Cardiac septum (tissue), 1 donor: ENCODE measurements at places on chromosomes 5 and 9. TPM values are rescaled to one million over a fixed set of nuclear protein-coding genes. Genes with fewer than 3 reads are reported as not detected.

DNA sequence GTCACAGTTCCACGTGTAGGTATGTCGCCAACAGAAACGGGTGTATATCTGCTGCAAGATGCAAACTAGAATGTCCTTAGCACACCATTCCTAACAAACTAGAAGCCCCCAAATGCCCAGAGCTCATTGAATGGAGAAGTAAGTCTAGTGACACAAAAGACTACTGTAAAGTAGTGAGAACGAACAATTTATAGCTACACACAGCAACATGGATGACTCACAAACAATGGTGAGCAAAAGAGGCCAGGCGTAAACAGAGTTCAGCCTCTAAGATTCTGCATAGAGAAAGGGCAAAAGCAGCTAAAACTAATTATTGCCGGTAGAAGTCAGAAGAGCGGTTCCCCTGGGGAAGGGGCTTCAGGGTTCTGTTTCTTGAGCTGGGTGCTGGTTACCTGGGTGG is 74.7 kb downstream of the AMBP start:
- DNase-seq: no peak

GRCh38 chr9:122939601-122940000 is 1.2 kb upstream of the RABGAP1 start:
- no peak for DNase-seq

DNA sequence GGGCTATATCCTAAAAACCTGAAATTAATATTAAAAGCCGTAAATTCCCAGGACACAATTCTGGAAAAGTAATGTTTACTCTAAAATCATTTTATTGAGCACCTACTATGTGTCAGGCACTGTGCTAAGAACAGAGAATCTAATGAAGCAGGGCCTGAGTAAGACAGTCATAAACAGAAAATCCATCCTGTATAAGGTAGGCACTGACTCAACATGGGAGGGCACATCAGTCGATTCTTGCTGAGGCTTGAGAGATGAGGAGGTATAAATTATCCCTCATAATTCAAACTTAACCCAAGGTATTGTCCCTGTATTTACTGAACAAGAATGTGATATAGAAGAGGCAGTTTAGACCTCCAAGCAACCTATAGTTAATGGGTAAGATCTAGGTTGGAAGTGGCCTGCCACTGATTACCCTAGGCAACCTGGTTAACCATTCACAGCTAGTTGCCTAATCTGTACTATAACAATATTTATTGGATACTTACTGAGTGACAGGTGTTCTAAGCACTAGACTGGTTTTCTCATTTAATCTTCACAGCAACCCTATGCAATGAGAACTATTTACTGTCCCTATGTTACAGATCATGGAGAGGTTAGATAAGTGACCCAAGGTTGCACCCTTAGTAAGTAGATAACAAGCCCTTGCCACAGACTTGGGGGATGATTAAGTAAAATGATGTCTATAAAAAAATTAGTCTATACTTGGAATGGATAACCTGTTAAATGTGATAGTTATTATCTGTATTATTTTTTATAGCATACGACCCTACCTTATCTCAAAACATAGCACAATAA is 317.7 kb downstream of the PDE4D start:
- DNase-seq: no peak

DNA sequence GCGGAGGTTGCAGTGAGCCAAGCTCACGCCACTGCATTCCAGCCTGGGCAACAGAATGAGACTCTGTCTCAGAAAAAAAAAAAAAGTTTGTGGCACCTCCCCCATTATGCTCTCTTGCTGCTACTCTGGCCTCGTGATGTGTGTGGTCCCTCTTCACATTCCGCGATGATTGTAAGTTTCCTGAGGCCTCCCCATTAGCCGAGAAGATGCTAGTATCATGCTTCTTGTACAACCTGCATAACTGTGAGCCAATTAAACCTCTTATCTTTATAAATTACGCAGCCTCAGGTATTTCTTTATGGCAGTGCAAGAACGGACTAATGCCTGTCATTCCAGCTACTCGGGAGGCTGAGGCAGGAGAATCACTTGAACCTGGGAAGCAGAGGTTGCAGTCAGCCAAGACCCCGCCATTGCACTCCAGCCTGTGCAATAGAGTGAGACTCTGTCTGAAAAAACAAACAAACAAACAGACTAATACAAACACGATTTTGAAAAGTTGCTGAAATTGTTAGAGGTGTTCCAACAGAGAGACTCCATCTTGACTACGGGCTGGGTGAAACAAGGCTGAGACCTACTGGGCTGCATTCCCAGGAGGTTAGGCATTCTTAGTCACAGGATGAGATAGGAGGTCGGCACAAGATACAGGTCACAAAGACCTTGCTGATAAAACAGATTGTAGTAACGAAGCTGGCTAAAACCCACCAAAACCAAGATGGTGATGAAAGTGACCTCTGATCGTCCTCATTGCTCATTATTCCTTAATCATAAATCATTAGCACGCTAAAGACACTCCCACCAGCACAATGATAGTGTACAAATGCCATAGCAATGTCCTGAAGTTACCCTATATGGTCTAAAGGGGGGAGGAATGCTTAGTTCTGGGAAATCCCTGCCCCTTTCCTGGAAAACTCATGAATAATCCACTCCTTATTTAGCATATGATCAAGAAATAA is 8.3 kb upstream of the AFF4 start:
- DNase-seq: no peak

GRCh38 chr9:89677702-89678395 is 73.0 kb downstream of the GADD45G start:
- no peak for DNase-seq

DNA sequence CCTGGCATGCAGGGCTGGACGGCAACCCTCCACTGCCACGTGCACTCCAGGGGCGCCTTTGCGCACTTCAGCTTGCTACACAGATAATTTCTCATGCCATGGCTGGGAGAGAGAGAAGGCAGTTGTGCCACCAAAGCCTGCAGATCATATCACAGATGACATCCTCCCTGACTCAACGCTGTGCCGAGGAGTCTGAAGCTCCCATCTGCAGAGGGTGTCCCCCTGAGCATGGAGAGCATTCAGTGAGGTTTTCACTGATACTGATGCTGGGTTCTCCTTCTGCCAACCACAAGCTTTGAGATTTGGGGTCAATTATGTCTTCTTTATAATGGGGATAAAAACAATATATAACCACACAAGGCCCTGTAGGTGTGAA is 607.4 kb upstream of the ADAMTS16 start:
- DNase-seq: no peak

DNA sequence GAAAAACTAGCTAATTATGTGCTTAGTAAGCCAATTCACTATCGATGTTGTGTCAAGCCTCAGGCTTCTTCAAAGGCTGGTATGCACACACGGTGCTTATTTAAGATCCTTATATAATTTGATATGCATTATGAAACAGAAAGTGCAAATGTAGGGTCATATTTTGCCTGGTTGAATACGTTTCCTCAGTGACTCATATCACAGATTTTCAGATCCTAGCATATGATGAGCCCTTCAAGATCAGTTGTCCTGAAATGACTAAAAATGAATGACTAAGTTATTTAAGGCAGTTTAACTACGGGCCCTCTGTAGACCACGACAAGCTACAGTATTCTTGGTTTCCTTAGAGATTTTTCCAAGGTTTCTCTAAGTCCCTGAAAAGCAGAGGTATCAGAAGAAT is 778.3 kb downstream of the PRELID2 start:
- no peak for DNase-seq

DNA sequence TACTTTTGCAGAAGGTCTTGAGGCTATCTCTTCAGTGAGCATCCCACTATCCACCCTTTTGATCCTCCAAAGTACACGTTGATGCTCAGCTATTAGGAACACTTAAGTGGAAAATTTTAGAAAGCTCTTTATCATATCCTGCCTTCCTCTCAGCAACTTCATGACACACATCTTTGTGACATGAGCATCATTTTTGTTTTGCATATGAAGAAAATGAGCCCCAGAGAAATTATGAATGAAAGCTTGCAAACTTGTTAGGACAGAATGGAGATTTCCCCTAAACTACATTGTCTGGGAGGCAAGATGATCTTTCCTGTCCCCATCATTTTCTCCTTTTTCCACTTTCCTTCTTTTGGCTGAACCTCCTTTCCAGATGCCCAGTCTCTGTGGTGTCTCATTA is 239.4 kb upstream of the PIK3R1 start:
- no peak for DNase-seq

- DNase-seq: no peak
Observed at GRCh38 chr5:176184608-176185132, 53.6 kb upstream of the SIMC1 start.

DNA sequence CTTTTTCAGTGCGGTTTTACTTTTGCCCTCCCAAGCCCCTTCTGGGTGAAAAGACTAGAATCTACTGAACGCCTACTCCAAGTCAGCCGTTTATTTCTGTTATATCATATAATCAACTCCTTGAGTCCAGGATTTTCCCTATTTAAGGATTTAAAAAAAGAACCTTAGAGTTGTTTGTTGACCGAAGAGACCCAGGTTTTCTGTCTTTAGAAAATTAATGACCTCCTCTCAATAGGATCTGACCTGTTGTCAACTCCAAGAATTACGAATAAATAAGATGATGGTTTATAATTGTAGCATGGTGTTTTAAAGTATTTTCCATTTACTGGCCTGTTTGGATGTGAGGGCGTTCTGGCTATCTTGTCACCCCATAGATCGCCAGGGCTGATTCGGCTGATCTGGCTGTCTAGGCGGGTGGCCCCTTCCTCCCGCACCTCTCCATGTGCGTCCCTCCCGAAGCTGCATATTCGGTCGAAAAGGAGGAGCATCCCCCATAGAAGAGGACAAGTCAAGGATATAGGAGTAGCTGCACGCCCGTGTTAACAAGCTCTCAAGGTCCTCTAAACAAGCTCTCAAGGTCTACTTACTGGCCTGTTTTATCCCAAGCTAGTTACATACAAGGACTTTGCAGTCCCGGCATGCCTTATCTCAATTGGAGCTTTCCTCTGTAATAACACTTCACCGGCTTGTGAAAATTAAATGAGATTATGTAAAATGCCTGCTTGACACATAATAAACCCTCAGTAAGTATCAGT is 1.1 kb upstream of the UBAP2 start:
- DNase-seq: no peak

DNA sequence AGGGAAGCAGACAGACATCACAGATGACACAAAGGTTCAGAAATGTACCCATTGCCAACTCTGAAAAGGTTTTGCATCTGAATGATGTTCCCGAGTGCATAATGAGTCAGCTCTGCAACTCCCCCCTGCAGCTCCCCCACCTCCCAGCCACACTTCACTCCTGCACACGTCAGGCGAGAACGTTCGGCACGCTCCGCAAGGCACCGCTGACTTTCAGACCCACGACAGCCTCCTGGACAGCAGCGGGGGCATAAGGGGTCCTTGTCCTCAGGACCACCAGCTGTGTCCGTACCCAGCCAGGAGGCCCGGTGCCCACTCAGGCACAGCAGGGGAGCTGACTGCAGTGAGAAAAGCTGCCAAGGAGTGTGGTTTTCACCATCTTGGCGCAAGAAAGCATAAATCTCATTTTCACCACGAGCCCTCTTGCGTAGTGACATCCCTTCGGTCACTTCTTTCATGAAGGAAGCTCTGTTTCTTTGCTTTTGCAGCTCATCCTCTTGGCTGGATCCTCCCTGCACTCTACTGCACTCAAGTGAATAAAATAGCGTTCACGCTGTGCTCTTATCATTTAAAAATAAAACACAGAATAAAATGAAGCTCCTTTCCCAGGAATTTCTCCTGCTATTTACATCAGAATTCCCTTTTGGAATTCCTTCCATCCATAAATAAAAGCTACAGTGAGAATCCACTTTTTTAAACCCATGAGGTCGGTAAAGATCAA is 9.9 kb downstream of the GFPT2 start:
- DNase-seq: no peak

GRCh38 chr5:54457094-54457862 is 1.8 kb downstream of the HSPB3 start:
- no peak for DNase-seq

- DNase-seq: no peak
Observed at GRCh38 chr9:130561056-130561455, 18.3 kb upstream of the FUBP3 start.

GRCh38 chr5:59065554-59065953 is 482.7 kb downstream of the RAB3C start:
- no peak for DNase-seq

- no peak for DNase-seq
Observed at GRCh38 chr9:16356196-16356765, 514.2 kb downstream of the BNC2 start.

DNA sequence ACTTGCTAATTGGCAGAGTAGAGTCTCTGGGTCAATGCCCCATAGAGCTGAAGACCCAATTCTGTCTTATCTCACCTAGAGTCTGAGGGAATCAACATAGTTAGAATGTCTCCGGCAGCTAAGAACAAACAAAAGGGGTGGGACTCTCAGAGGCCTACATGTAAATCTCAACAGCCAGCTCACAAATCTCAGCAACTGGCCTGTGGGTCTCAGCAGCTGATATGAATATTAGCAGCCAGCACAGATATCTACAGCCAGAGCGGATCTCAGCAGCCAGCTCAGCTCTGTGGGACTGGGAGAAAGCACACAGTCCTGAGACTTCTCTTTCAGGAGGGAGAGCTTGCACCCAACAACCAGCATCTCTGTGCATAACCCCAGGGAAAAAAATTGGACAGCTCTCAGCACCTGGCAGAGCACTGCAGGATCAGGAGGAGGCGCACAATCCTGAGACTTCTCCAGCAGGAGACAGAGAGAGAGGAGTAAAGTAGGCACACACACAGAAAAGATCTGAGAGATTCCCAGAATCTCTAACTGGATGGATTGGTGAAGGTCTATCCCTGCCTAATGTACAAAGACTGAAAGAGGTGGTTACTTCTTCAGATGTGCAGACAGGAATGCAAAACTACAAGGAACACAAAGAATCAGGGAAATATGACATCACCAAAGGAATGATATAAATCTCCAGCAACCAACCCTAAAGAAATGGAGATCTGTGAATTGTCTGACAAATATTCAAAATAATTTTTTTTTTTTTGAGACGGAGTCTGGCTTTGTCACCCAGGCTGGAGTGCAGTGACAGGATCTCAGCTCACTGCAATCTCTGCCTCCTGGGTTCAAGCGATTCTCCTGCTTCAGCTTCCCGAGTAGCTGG is 29.2 kb downstream of the KLF4 start:
- DNase-seq: no peak

The COL27A1 gene
- 12.8 TPM for total RNA-seq

The LPAR1 gene
- 10.6 TPM for total RNA-seq

The CDC37L1 gene
- 43.0 TPM for total RNA-seq

The C5orf63 gene
- 11.5 TPM for total RNA-seq

The NR4A3 gene
- total RNA-seq: 22.4 TPM

The FRMPD1 gene
- total RNA-seq: 0.27 TPM

The BTNL9 gene
- 25.2 TPM for total RNA-seq

The GLRA1 gene
- total RNA-seq: not detected
